Stimulated activated naive CD8-positive, alpha-beta T cell treated with anti-CD3 and anti-CD28 coated beads, Interleukin-15, amount 100 ng/mL, for 72 hours (primary cell): ENCODE measurements at places on chromosomes 7 and 10.

- no peak for DNase-seq
These were observed 13.7 kb upstream of the SRPK2 start for GRCh38 chr7:105402221-105403095.

DNA sequence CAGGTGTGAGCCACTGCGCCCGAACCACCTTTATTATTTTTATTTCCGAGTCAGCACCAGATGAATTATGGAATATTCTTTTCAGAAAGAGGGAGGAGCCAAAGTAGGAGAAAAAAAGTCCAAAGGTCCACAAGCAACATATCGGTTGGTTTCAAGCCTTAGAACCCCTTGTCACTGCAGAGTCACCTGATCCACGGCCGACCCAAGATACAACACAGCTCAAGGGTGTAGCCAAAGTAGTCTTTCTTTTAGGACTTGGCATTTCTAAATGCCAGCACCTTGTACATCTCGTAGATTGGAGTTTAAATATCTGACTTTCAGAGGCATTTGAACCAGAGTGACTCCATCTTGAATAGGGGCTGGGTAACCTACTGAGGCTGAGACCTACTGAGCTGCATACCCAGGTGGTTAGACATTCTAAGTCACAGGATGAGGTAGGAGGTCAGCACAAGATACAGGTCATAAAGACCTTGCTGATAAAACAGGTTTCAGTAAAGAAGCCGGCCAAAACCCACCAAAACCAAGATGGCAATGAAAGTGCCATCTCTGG lies 113.9 kb upstream of the ANLN start:
- DNase-seq: no peak

DNA sequence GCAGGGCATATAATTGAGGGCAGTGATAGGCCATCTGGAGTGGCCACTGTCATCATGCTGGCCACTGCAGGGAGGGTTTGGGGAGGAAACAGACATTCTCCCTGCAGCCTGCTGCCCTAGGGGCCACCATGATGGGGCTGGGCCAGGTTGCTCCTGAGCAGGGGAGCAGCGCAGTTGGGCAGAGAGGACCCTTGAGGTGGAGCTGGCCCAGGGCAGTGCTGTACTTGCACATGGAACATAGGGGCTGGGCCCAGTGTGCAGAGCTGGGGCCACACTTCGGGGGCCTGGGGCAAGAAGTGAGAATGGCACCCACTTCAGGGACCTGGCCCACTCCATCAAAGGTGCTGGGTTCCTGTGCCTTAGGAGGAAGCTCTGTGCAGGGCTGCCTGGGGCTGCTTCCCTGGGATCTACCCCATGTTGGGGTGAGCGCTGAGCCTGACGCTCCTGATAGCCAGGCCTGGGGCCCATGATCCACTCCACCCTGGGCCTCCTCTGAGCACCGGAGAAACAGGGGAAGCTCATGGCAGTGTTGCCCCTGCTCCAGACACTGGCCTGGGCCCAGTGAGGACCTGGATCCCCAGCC lies 21.3 kb upstream of the NUB1 start:
- no peak for DNase-seq

DNA sequence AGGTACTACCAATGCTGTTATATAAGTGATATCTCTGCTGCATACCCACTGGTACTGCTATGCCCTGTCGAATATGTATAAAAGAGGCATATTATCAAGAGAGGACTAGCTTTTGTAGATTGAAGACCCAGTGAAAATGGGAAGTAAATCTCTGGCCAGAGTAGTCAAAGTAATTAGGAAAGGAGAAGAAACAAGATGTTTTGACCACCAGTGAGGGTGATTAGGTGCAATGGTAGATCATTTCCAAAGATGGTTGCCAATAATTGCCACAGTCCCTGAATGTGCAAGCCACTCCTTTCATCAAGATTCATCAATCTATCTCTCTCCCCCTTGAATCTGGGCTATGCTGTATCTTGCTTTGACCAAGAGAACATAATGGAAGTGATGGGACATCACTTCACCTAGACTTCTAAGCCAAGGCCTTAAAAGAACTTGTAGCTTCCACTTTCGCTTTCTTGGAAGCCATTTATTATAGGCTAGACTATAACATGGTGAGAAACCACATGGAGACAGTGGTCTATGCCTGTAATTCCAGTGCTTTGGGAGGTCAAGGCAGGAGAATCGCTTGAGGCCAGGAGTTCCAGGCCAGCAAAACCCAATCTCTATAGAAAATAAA lies 52.6 kb upstream of the ST8SIA6 start:
- DNase-seq: no peak

- DNase-seq: no peak
These were observed 359.0 kb upstream of the ANKRD30A start for GRCh38 chr10:36766415-36766810.

- DNase-seq: no peak
These were observed 94.0 kb upstream of the LANCL2 start for GRCh38 chr7:55271069-55271626.

- DNase-seq: no peak
These were observed 170.5 kb downstream of the SRPK2 start for GRCh38 chr7:105218215-105218614.

GRCh38 chr7:22255342-22255741 lies 101.6 kb downstream of the RAPGEF5 start:
- DNase-seq: no peak

GRCh38 chr10:33102071-33102470 lies 144.0 kb upstream of the ITGB1 start:
- DNase-seq: no peak
